ENCODE measurements at places on chromosomes 1 and 21.

DNA sequence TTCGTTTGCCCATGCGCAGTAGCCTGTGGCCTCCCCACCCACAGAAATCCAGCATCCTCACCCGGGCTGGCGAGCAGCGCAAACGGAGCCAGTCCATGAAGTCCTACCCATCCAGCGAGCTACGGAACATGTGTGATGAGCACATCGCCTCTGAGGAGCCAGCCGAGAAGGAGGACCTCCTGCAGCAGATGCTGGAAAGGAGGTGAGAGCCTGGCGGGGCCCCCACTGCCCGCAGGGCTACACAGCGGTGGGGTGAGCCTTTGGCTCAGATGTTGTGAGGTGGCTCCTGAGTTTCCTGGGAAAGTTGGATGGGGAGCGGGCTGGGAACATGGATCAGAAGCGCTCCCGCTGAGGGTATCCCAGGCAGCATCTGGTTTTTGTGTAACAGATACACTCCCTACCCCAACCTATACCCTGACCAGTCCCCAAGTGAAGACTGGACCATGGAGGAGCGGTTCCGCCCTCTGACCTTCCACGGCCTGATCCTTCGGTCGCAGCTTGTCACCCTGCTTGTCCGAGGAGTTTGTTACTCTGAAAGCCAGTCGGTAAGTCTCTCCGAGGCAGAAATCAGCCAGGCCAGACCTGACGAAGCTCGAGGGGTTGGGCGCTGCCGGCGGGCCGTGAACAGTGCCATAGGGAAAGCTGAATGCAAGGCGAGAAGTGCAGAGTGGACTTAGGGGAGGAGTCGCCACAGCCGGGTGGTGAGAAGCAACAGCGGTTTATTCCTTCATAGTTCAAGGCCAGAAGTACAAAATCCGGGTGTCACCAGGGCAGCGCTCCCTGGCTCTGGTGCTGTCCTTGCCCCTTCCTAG lies 10.4 kb downstream of the NPPA start:
- DNase-seq: no peak

GRCh38 chr1:2629627-2630497 lies 3.0 kb downstream of the MMEL1 start:
- DNase-seq: no peak

- DNase-seq: no peak
Measured at GRCh38 chr1:7827126-7827955, 25.5 kb downstream of the UTS2 start.

- no peak for DNase-seq
Measured at GRCh38 chr1:30196872-30197638, 526.3 kb downstream of the MATN1 start.

- no peak for DNase-seq
Measured at GRCh38 chr1:17082761-17083160, 28.9 kb upstream of the SDHB start.

GRCh38 chr1:209611771-209612570 lies 28.5 kb downstream of the CAMK1G start:
- DNase-seq: no peak

GRCh38 chr1:20158358-20159070 lies 19.4 kb downstream of the PLA2G2F start:
- DNase-seq: no peak

GRCh38 chr1:68994096-68994495 lies 497.2 kb upstream of the DEPDC1 start:
- no peak for DNase-seq

DNA sequence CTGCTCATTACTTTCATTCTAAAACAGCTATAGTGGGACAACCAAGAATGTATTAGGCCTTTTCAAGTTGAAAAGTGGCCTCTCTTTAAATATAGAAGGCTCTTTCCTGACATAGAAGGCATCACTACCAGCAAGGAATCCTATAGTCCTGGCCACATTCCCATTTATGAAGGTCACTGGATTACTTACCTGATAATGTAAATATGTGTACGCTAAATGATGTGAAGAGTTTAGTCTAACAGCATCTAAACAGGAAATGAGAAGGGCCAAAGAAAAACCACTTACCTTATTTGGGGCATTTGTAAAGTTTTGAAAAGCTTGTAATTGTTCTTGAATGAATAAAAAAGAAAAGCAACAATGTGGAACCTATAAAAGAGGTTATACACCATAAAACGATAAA lies 24.7 kb downstream of the PRKACB start:
- no peak for DNase-seq

DNA sequence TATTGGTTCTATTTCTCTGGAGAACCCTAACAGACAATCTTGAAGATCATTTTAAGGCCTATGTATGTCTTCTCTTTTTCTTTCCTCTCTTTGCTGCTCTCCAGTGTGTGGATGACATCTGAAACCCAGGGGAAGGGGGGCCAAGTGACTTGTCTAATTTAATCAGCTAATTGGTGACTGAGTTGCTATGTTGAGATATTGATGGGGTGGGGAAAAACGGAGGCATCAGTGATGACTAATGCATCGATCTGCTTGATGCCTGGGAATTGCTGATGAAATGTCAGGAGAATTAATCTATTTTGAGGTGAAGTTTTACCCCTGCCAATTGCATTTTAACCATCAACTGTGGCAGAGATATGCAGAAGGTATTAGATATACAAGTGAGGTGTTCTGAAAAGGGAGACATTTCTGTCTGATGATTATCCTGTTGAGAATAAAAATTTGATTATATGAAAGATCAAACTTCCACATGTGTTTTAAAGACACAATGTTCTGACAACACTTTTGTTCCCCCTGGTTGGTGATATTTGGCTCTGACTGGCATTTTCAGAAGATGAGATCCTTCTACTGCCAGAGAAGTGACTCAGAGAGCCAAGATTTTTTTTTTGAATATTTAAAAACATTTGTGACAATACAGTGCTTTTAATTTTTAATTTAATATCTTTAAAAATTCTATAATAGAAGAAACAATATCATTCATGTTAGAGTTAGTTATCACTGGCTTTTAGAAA lies 18.7 kb upstream of the PTGFR start:
- DNase-seq: no peak

- no peak for DNase-seq
Measured at GRCh38 chr1:1210726-1211540, 3.0 kb downstream of the TNFRSF4 start.

DNA sequence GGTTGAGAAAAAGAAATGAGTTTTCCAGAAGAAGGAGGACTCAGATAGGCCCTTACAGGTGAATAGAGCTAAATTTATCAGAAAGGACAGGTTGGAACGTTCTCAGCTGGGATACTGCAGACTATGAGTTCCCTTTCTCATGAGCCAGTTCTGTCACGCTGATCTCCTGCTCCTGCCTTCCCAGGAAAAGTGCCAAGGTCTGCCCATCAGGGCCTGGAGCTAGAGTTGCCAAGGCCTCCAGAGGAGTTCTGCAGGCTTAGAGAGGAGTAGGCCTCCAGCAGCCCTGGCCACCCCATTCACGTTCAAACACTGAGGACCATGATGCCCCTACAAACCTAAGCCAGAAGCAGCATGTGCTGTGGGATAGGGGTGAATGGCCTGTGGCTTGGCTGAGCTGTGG lies 126.8 kb upstream of the TNR start:
- DNase-seq: no peak

DNA sequence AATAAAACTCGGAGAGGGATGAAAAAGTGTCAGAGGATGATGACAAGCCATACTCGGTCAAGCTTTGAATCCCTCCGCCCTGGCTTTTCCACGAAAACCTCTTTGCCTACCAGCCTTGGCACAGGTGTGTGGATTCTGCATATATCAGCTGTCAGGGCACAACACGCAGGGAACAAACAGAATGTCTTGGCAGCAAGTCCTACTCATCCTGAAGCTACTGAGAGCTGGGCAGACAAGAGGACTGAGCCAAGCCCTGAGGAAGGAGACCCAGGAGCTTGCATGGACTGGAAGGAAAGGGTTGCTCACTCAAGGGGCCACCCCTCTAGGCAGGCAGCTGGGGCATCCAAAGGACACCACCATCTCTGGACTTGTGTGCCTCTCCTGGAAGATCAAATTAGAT lies 132.4 kb downstream of the HMGB4 start:
- no peak for DNase-seq

DNA sequence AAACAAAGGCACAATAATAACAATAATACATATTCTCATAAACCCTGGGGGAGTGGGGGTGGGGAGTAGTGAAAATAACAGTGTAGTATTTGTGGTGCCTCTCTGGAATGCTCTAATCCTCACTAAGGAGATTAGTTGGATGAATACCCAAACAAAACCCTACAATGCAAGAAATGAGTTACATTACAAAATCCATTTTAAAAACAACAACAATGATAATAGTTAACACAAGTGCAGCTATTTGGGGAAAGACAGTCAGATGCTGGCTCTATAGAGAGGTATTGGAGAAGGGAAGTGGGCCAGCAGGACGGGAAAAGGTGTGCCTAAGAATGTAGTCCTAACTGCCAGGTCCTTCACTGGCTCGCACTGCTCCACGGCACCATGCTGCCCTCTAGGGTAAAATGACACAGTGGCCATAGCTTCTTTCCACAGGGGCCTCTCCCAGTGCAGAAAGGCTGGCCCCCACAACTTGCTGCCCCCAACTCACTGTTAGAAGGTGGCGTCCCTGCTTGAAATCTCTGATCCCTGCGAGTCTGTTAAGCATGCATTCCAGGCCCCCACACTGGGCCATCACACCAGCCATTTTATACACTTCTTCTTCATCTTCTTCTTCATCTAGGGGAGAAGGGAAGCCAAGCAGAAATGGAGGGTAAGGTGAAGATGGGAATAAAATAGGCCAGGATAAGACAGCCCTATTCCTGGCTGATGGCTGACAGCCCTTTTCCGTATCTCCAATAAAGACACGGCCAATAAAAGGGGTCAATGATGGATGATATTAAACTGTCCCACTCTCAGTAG lies 113.8 kb downstream of the UBR4 start:
- DNase-seq: no peak

GRCh38 chr1:242449661-242450060 lies 74.8 kb downstream of the PLD5 start:
- DNase-seq: peak; percentile 34

GRCh38 chr21:37684547-37684946 lies 231.7 kb downstream of the KCNJ6 start:
- DNase-seq: no peak

DNA sequence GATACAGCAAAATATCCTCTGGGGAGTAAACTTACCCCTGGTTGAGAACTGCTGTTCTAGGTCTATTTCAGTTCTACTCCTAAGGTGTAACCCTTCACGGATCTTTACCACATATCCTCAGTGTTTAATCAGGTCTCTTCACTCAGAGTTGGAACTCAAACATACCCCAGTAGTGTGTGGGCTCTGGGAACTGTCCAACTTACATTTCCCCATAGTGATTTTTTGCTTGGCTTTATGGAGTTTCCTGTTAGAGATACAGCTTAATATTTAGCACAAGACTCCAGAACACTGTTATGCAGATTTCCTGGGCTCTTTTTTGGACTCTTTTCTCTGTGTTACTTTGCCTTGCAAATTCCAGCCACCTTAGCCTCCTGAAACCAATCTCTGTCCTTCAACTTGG lies 26.7 kb upstream of the LIN9 start:
- DNase-seq: no peak

GRCh38 chr1:165645654-165646366 lies 14.8 kb downstream of the MGST3 start:
- DNase-seq: no peak

All from NCI-H1105 (cell line).